ENCODE measurements at places on chromosomes 3 and 15.

GRCh38 chr15:87227846-87228245 lies 1028.7 kb downstream of the NTRK3 start:
- no peak for DNase-seq

- no peak for DNase-seq
Observed at GRCh38 chr15:62428259-62428658, 263.2 kb upstream of the C2CD4B start.

DNA sequence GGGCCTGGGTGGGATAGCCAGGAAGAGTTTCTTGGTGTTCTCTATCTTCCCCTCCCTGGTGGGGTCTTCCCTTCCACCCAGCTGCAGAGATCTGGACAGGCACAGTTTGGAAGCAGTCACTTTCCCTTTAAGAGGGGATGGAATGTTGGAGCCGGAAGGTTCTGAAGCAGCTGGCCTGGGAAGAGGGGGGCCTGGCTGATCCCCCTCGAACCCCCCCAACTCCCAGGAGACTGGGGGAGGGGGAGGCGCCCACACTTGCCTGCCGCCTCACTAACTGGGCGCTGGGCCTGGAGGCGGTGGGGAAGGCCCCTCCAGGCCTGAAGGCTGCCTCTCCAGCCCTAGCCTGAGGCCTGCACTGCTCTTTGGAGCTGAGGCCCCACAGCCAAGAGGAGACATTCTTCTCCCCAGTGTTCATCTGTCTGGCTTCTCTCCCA lies 1.4 kb downstream of the DVL3 start:
- DNase-seq: no peak

- no peak for DNase-seq
Observed at GRCh38 chr3:129974833-129975704, 549 bp downstream of the TRH start.

DNA sequence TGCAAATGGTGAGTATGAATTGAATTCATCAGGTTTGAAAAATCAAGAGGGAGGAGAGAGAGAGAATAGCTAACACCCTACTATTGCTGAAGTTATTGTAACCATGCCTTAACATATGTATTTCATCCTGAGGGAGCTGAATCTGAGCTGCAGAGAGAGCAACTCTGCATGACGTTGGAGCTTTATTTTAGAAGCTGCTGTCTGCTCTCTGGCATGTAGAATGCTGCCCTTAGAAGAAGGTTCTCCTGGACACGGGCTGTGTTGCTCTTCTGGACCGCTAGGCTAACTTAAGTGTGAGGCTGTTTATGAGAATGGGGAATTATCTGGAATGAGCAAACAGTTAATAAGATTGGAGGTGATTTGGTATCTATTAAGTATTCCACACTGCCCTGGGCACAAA lies 814.6 kb downstream of the AGBL1 start:
- no peak for DNase-seq

DNA sequence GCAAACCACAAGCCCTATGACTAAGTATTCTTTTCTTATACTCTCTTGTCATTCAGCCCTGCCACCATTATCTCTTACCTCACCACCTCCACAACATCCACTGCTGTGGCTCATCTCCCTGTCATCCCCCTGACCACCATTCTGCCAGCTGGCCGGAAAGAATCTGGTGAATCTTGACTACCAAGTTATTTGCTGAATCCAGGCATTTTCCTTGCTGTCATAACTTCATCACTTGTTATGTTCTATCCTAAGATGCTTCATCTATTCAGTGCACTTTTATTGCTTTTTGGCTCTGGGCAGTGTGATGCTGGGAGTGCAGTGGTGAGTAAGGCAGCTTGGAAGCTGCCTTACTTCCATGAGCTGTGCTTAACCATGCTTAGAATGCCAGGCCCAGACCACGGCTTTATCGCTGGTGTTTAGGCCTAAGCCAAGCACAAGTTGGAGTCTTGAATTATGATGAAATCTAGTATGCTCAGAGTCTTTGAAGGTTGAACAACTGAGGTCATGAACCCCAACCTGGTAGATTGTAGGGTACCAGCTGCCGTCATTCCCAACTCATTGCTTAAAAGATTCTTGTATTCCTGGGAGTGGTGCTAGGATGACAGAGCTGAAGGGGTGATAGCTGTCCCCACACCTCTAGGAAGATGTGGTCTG lies 27.0 kb upstream of the APH1B start:
- DNase-seq: no peak

- DNase-seq: no peak
Observed at GRCh38 chr3:98242155-98242554, 21.9 kb upstream of the OR5H6 start.

DNA sequence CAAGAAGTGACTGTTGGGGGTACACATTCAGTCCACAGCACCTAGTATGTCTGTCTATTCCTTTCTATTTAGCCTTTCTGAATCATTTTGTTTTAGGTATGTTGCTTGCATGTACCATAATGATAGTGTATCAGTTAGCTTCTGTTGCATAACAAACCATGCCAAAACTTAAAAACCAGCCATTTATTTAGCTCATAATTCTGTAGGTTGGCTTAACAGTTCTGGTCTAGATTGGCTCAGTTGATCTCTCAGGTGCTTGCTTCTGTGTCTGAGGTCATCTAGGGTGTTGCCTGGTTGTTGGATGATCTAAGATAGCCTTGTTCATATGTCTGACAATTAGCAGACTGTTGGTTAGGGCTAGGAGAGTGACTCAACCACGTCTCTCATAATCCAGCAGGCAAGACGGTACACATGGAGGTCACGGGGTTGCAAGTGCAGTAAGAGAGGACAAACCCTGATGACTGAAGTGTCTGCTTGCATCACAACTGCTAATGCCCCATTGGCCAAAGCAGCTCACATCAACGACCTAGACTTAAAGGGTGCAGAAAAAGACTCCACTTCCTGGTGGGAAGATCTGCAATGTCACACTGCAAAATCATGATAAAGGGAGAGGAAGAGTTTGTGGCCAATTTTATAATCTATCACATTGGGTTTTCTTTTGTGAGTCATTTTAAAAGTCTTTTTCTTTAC lies 6.8 kb upstream of the PDCD6IP start:
- DNase-seq: no peak

GRCh38 chr15:28934645-28935044 lies 48.9 kb downstream of the APBA2 start:
- DNase-seq: no peak

GRCh38 chr3:48560648-48561018 lies 2.9 kb downstream of the UCN2 start:
- no peak for DNase-seq

GRCh38 chr3:127700406-127700805 lies 27.7 kb downstream of the ABTB1 start:
- DNase-seq: no peak

DNA sequence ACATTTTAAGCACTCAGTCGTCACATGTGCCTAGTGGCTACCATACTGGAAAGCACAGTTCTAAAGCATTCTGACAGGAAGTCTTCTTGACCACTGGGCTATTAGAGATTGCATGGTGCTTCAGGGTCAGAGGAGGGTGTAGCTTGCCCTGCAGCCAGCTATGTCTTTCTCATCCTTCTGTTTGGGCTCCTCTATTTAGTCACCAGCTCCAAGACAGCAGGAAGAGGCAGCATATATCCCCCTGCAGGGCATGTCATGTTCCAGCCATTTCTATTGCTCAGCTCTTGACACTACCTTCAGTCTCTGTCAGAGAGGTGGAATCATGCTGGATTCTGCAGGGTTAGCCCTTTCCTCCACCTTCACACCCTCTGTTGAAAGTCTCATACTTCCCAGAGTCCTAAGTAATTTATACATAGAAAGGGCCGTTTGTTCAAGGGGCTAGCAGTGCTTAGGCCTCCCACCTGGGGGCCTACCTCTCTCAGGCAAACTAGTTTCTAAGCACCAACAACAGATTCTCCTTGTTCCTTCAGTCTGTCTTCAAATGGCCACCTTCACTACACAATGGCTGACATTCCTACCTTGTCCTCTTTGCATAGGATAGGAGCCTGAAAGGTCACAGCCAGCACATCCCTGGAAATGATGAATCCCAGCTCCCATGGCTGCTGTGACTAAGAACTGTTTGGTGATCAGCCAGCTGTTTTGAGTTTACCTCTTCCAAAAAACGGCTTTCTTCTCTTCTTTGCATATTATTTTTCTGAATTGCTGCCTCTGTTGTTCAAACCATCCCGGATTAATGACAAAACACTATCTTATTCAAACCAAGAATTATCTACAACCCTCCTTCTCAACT lies 115.7 kb upstream of the BFSP2 start:
- no peak for DNase-seq

- no peak for DNase-seq
Observed at GRCh38 chr3:133161656-133162055, 123.5 kb downstream of the TMEM108 start.

DNA sequence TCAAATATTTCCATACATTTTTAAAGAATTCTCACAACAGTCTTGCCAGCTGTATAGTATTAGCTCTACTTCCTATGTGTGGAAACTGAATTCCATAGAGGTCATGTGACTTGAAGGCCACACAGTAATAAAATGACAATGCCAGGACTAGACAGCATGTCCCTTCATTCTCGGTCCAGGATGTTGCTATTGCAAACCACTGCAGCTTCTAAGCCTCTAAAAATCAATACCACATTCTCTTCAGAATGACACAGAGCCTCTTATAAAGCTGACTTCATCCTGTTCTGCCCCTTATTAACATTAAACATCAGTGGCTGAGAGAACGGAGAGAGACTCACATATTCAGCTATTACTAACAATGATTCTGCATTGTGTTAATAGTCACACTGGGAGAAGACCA lies 240.3 kb upstream of the PEX5L start:
- no peak for DNase-seq

DNA sequence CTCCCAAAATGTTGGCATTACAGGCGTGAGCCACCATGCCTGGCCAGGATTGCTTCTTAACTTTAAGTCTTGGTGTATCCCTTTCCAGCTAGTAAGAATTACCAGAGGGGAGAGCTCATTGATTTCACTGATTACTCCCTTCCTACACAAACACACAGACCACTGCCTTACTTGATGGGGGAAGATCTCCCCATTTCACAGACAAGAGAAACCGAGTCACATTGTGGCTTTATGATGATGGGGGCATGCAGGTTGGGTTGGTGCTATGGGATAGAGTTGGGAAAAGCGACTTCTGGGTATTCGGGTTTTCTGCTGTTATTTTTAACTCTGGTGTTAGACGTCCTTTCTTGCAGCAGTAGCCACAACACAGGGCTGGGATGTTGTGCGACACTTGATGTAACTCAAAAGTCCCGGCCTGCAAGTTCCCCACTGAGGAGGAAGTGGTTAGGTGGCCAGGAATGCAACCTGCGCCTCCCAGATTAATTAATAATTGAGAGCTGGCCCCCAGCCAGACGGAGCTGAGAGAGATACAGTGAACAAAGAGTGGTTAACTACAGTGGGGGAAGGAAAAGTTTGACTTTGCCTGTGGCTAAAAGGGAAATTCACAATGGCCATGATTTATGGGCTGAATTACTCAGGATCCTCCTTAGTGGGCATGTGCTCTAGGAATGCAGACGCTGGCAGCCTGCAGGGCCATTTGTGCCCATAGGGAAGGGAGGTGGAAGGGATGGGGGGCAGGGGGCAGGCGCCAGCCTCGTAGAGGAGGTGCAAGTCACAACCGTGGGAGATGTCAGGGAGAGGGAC lies 63.6 kb downstream of the SMAD6 start:
- DNase-seq: no peak

- no peak for DNase-seq
Observed at GRCh38 chr15:77542491-77543001, 90.2 kb downstream of the LINGO1 start.

DNA sequence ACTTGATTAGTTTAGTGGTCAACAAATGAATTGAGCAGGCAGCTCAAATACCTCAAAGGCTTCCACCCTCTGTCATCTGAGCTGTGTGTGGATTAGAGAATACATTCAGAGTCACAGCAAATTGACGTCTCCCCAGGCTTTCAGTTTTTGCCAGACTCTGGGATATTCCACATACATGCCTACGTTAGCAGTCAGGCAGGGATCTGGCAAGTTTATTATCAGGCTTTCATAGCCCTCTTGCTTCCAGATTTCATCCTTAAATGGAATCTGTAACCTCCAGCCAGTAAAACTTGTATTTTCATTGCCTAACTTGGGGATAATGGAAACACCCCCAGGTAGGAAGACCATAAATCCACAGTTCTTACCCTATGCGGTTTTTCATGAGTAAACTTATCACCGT lies 115.9 kb downstream of the RASA2 start:
- DNase-seq: no peak

DNA sequence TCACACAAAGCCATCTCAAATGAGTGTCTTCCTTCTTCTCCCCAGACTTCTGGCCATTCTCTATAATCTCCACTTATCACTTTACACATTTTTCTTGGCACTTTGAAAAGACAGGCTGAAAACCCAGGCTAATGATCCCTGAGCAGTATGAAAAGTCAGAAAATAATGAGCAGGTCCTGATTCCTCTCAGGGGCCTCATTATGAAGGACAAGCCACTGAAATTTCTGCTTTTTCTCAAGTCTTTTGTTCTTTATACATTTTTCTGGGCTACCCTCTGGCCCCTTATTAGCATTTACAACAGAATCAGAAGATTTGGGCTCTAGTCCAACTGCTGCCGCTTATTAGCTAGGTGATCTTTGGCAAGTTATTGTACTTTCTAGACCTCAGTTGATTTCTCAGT lies 9.5 kb upstream of the ST6GAL1 start:
- no peak for DNase-seq

DNA sequence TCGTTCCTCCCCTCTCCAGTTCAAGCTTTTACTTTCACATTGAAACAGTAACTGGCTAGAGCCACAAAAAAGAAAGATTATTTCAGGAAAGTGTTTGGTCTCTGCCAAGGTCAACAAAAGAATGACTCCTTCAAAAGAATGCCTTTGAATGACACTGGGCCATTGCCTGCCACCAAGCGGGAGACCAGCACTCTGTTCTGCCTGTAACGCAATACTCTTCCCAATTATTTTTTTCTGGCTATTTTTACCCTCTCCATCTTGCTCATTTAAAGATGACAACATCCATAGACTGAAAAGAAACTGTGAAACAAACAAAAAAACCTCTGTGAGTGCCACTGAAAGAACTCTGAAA lies 37.3 kb downstream of the EHHADH start:
- no peak for DNase-seq

GRCh38 chr15:79777916-79778315 lies 118.9 kb downstream of the MTHFS start:
- no peak for DNase-seq

Measured in activated CD8-positive, alpha-beta memory T cell treated with anti-CD3 and anti-CD28 coated beads for 1 hour (primary cell).